ENCODE measurements at places on chromosomes 13 and 19.

DNA sequence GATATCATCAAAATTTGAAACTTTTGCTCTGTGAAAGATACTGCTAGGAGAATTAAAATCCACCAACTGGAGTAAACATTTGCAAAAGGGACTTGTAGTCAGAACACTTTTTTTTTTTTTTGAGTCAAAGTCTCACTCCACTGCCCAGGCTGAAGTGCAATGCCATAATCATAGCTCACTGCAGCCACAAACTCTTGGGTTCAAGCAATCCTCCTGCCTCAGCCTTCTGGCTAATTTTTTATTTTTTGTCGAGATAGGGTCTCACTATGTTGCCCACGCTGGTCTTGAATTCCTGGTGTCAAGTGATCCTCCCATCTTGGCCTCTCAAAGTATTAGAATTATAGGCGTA is 9.7 kb downstream of the ELAVL1 start:
- no peak for DNase-seq

DNA sequence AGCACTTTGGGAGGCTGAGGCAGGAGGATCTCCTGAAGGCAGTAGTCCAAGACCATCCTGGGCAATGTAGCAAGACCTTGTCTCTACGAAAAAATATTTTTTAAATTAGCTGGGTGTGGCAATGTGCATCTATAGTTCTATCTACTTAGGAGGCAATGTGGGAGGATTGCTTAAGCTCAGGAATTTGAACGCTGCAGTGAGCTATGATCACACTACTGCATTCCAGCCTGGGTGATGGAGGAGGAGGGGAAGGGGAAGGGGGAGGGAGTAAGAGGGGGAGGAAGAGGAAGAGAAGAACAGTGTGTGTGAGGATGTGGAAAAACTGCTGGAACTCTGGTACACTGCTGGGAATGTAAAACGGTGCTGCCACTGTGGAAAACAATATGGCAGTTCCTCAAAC is 9.2 kb upstream of the CLIP3 start:
- DNase-seq, result no peak

- DNase-seq, result no peak
Measured at GRCh38 chr13:62057286-62057685, 641.6 kb upstream of the PCDH20 start.

DNA sequence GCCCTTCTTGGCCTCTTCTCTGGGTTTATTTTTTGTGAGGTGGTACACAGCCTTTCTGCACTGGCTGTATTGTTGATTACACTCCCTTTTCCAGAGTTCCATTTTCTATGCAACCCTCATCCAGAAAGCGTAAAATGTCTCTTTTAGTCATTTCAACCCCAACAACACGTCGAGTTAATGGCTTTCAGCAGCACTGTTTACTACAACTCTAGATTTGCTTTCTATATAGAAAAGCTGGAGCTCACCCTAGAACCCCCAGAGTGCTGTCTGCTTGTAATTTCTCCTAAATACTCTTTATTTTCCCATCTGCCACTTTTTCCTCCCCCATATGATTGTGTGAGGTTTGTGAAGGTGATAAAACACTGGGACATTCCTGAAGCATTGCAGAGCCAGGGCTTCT is 148.9 kb upstream of the TMTC4 start:
- no peak for DNase-seq

DNA sequence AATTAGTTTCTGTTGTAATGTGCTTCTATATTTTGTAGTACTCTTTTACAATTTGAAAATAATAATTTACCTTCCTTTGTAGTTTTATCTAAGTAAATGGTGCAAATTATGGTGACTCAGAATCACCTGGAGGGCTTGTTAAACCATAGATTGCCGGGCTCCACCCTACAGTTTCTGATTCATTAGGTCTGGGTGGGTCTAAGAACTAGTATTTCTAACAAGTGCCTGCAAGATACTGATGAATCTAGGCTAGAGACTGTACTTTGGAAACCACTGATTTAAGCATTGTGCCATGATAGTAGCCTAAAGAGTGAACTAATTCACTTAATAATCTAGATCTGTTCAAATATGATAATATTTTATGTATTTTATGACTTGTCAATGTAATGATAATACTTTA is 437.4 kb upstream of the SPRY2 start:
- DNase-seq, result no peak

DNA sequence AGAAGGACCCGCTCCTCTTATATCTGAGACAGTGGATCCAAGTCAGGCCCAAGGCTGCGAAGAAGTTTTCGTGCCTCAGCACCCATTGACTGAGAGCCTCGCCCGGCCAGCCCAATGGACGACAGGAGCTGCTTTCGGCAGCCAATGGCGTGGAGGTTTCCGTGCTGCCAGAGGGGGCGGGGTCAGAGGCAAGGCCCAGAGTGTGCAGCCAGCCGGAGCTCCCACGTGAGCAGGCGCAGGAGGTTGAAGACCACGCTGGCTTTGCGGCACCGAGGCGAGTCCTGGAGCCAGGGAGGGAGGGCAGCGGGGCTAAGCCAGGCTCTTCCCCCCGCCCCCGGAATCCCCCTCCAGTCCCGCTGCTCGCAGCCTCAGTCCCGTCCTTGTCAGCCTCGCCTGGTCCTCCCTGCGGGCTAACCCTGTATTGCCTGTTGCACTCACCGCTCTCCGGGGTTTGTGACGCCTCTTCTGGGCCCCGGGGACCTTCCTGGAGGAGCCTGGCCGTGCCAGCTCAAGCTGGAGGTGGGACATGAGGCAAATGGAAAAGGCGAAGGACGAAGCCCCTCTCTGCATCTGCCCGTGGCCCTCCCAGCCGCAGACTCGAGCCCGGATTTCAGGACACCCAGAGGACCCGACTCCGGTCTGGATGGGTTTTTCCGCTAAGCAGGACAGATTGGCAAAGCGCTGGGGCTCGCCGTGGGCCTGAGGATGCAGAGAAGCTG is 1.5 kb downstream of the IFNL4 start:
- DNase-seq, result no peak

DNA sequence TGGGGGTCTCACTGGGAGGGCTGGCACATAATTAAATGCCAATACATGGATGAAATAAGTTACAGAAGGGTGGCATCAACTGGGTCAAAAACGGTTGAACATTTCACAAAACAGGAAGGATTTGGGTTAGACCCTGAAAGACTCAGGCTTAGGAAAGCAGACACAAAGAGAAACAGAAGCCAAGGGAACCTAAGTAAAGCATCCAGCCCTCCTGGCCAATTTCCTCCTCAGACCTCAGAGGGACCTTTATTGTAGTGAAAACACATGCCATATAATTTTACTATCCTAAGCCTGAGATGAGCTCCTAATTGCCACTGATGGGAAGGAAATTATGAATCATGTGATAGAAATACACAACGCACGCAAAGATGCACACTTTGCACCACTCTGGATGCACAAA is 12.1 kb upstream of the CEACAM3 start:
- DNase-seq, result no peak

GRCh38 chr19:38663957-38664502 is 16.6 kb downstream of the ACTN4 start:
- no peak for DNase-seq

DNA sequence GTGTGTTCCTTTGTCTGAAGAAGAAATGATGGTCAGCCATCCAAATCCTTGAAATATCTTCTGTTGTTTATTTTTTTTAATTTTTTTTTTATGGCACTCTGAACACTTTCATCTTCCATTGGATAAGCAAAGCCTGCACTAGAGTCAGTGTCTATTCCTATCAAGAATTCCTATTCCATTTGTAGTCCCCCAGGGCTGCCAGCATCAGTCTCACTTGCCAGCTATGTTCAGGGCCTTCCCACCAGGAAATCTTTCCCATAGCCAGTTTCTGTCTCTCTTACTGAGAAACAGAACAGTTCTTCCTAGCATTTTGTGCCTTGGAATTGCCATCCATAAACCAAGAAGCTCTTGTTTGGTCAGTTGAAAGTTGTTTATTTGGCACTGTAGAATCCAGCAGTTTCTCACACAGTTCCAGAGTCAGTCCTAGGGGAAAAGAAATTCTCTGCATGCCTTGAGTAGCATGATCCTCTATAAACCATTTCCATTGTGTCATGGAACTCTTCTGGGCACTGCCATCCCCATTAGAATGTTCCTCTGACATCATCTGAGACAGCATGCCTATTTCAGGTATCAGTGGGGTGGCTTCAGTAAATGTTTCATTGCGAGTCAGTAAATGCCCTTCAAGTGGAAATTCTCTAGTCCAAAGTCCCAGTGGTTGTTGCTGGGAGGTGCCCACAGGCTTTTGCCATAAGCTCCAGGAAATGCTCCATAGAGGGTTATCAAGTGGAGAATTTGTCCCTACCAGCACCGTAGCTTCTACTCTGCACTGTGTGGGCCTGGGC is 18.7 kb upstream of the SPRYD7 start:
- no peak for DNase-seq

DNA sequence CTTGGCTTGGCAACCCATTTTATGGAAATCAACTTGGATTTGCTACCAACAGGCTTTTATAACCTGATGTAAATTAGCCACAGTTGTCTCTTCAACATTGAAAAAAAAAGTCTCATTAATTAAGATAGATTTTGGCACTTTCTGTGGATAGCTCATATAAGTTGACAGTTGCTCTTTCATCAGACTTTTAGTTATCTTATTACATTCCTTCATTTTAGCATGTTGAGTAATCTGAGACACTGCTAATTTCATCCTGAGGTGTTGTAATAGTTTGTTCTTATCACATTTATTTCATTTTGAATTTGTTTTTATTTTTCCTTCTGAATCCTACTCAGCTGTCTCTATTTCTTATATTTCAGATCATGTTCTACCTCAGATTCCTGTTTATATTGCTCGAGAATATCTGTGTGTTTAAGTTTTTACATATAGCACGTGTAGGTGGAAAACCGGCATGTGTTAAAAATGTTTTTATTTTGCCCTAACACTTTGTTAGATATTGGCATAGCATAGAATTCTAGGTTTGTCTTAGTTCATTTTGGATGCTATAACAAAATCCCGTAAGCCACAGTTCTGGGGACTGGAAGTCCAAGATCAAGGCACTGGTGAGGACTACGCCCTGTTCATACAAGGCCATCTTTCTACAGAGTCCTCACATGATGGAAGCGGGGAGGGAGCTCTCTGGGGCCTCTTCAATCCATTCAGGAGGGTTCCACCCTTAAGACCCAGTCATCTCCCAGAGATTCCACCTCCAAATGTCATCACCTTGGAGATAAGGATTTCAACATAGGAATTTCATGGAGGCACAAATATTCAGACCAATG is 239.4 kb downstream of the COL4A1 start:
- no peak for DNase-seq

DNA sequence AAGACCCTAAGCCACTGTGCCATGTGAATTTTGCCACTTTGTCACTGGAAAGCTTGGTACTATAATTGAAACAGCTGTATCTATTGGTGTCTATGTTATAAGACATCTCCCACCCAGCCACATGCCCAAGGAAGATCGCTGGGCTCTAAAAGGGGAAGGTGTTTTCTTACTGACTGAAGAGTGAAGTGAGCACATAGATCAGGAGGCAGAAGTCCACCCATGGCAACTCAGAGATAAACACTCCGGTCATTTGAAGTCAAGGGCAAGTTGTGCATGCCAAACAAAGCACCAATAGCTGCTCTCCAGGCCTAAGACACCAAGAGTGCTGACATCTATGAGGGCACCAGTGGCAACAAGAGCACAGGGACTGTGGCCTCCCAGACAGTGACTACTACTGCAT is 153.8 kb downstream of the KCTD12 start:
- DNase-seq, result no peak

- DNase-seq, result peak; percentile 20
Measured at GRCh38 chr19:480016-480855, 16.1 kb upstream of the MADCAM1 start.

- DNase-seq, result no peak
Measured at GRCh38 chr19:13003081-13003480, 7.8 kb downstream of the NFIX start.

GRCh38 chr19:8135946-8136618 is 13.3 kb downstream of the FBN3 start:
- no peak for DNase-seq

DNA sequence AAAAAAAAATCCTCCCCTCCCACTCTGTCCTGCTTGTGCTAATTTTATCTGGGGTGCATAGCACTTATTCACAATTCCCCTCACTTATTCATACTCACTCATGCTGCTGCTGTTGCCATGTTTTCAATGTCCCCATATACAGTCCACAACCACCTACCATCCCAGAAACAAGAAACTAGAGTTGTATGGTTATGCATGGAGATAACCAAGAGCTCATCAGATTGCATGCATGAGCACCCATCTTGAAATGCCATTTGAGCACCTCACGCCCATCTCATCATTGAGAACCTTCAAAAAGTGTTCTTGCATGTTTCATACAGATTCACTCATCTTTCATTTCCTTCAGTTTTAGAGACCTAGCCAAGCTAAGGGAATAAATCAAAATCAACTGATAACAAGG is 15.1 kb upstream of the N4BP2L2 start:
- no peak for DNase-seq

DNA sequence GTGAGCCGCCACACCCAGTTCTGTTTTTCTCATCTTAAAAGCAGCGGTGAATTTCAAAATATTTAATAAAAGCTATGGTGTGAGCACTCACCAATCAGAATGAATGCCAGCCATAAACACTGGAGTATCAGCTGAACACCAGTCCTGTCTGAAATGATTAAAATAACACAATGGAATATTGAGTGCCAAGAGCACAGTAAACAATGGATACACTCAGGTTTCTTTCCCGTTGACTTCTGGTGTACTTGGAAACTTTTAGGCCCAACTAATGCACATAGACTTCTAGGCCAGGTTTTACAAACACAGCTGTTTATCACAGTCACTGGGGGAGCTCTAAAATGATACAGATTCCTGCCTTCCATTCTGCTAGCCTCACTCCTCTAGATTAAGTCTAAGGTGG is 68.3 kb downstream of the SLC6A16 start:
- no peak for DNase-seq

DNA sequence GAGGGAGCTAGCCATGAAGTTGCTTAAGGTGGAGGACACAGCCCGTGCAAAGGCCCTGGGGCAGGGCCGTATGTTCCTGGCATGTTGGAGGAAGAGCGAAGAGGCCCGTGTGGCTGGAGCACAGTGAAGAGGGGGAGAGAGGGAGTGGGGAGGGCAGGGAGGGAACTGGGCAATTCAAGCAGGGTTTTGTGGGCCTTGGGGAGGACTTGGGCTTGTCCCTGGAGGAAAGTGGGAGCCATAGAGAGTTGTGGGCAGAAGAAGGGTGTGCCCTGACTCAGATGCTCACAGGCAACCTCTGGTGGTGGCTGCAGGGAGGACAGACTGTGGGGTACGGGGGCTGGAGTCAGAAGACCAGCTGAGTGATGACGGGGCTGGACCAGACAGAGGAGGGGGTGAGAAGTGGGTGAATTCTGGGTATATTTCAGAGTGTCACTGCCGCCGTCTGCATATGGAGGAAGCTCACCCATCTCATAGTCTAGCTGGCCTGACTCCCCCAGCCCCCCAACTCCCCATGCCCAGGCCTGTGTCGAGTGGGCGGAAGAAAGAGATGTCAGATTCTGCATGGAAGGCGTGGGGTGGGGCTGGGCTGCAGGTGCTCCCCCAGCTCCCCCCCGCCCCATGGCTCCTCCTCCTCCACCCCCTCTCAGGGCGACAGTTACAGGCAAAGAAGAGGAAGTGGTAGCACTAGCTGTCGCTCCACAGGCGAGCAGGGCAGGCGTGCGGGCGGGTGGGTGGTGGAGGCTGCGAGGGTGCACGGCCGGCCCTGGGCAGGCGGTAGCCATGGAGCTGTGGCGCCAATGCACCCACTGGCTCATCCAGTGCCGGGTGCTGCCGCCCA is at the start of gene VAV1:
Gene VAV1, plus strand, starts transcription at position 681 of the 838 bp plus-strand sequence. Its CDS starts 100 bp downstream, at position 781.
- no peak for DNase-seq

- DNase-seq, result no peak
Measured at GRCh38 chr13:60152114-60152513, 11.6 kb downstream of the DIAPH3 start.

- peak; percentile 34 for DNase-seq
Measured at GRCh38 chr13:80363890-80364503, 23.1 kb upstream of the SPRY2 start.

- no peak for DNase-seq
Measured at GRCh38 chr19:3515891-3516422, 9.8 kb downstream of the FZR1 start.

All from COLO829 (cell line).